Astrocyte of the spinal cord (primary cell): ENCODE measurements at places on chromosomes 7 and 10.
A peak's percentile ranks its signal among the peaks of the same experiment; 100 is the strongest.

DNA sequence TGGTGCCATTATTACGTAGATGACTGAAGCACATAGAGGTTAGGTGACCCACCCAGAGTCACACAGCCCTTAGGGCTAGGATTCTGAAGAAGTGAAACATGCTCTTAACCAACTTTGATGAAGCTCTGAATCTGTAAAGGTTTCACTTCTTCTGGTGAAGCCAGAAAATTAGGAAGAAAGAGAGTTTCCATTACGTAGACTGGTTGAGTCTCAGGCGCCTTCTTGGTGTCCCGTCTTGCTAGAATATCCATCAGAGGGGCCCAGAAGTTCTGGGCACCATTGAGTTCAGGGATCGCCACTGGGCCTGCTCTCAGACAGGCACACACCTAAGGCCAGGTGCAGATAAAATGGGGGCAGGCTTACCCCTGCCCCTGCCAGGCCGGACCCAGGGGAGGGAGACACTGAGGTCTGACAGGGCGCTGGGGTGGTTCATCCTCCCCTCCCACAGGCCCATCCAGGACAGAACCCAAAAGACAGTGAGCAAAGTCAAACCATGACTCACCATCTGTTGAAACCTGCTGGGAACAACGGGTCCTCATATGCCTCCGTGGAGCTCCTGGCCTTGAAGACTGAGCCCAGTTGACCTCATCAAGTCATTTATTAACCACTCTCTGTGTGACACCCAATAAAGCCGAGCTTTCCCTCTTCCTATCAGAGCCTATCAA lies 33.2 kb downstream of the DRGX start:
- no peak for DNase-seq

- peak; percentile 41 for DNase-seq
These were observed 104.6 kb upstream of the LSM8 start for GRCh38 chr7:118079369-118079768.

GRCh38 chr7:30330134-30331111 lies 46.0 kb downstream of the ZNRF2 start:
- DNase-seq = no peak

DNA sequence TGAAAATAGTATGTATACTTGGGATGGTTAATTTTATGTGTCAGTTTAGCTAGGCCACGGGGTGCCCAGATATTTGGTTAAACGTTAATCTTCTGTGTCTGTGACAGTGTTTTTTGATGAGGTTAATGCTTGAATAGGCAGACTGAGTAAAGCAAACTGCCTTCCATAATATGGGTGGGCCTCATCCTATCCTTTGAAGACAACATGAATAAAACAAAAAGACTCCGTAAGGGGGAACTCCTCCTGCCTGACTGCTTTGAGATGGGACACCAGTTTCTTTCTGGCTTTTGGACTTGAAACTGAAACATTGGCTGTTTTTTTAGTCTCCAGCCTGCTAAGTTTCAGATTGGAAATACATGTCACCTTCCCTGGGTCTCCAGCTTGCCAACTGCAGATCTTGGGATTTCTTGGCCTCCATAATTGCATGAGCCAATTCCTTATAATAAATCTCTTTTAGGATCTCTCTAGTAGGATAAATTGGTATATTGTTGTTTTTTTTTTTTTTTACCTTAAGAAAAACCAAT lies 59.9 kb upstream of the GLCCI1 start:
- DNase-seq = no peak

- DNase-seq = peak; percentile 72
These were observed 131.1 kb upstream of the CDK1 start for GRCh38 chr10:60646966-60647796.

GRCh38 chr7:69739931-69740431 lies 141.7 kb downstream of the AUTS2 start:
- peak; percentile 29 for DNase-seq

DNA sequence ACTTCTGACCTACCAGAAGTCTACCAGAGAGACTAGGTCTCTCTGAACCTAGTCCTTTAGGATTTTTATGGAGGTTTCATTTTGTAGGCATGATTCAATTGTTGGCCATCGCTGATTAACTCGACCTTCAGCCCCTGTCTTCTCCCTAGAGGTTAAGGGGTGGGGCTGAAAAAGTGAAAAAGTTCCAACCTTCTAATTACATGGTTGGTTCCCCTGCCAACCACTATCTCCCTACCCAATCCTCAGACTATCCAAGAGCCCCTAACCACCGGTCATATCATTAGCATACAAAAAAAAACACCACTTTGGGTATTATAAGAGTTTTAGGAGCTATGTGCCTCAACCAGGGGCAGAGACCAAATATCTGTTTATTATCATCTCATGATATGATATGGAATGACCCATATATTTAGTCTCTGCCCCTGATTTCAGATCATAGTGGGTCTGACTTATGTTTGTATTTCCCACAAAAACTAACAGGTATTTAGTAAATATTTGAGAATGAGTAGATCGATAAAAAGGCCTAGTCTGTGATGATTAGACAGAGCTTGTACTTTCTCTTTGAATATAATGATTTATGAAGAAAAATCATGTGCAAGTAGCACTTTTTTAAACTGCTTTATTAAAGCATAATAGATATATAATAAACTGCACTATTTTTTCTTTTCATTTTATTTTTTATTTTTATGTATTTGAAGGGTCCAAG lies 35.8 kb downstream of the DNAJC9 start:
- no peak for DNase-seq

DNA sequence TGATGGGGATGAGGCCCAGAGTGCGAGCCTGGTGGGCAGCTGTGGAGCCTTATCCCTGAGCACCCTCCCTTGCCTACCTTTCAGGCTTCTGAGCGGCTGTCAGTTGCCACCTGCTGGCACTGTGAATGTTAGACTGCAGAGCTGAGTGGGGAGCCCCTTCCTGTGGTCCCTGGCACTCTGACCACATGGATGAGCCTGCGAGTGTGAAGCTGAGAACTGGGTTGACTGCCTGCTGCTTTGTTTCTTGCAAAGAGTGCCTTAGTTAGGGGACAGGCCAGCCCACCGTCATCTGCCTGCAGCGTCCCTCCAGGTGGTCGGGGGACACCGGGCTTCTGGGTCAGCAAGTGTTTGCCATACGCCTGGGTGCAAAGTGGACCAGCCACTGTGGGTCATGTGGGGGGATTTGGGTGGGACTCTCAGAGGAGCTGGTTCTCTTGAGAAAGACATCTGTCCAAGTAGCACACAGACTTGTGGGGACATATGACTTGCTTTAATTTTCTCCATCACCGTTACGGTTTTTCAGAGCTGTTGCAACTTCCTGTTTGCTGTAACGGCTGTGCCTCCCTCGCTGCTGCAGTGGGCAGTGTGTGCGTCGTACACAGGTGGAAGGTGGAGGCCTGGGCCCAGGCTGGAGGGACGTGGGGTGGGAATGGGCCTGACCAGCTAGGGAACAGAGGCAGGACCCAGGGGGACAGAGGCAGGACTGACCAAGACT lies 13.7 kb downstream of the INPP5A start:
- no peak for DNase-seq
